C1 segment of cervical spinal cord (tissue), 14 donors: ENCODE measurements at places on chromosomes 12 and 14.

DNA sequence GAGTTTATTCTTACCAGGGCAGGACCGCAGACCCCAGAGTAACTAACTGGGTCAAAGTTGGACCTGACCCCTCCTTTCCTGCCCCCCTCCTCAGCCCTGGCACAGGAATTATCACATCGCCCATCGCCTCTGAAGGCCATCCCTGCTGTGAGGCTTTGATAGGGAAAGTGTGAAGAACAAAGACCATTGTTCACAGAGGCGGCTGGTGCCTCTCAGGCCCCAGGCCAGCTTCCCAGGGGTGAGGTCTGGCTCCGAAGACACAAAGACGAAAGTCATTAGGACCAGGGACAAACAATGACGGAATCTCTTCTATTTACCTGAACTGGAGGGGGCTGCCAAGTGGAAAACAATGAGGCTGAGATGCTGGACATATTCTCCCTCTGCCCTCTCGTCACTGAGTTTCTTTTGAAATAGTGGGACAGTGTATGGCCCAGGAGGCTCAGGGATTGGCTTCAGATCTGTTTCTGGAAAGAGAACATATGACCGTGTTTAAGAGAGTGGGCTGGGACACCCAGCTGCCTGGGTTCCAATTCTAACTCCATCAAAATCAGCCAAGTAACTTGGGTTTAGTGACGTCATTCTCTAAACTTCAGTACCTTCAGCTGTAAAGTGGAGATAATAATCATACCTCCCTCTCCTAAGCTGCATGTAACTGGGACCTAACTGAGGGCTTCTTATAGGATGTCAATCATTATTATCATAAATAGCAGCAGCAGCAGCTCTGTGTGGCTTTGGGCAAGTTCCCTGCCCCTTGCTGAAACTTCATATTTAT, 769.4 kb downstream of the MED13L start:
- peak; percentile 25 for DNase-seq

DNA sequence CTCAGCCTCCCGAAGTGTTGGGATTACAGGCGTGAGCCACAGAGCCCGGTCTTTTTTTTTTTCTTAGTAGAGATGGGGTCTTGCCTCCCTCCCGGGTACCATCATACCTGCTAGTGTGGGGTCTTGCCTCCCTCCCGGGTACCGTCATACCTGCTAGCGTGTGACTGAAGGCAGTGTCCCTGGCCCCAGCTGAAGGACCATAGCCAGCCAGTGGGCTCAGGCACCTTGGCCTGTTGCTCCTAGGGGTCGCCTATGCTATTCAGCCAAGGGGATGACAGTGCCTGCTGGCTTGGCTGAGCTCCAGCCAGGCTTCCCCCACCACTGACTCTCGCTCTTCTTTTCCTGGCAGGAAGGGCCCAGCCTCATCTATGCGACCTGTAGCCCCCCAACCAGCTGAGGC, 10.5 kb upstream of the BLTP3B start:
- no peak for DNase-seq

- no peak for DNase-seq
These were observed 7.4 kb downstream of the RFLNA start for GRCh38 chr12:124302241-124302806.

GRCh38 chr14:60647081-60647836, 2.0 kb downstream of the SIX1 start:
- DNase-seq = no peak

DNA sequence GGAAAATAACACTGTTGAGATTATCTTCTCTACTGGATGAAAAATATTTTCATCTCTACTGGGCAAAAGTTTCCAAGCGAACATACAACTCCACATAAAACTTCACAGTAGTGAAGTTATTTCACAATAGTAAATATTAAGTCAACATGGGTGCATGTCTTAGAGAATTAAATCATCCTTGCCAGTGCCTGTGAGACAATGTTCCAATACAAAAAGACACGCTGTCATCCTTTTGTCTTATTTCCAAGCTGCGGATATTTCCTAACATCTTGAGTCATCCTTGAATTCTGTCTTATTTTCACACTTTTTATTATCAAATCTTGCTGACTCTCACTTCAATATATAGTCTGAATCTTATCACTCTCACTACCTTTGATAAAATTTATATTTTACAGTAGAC, 142.9 kb upstream of the KITLG start:
- no peak for DNase-seq

DNA sequence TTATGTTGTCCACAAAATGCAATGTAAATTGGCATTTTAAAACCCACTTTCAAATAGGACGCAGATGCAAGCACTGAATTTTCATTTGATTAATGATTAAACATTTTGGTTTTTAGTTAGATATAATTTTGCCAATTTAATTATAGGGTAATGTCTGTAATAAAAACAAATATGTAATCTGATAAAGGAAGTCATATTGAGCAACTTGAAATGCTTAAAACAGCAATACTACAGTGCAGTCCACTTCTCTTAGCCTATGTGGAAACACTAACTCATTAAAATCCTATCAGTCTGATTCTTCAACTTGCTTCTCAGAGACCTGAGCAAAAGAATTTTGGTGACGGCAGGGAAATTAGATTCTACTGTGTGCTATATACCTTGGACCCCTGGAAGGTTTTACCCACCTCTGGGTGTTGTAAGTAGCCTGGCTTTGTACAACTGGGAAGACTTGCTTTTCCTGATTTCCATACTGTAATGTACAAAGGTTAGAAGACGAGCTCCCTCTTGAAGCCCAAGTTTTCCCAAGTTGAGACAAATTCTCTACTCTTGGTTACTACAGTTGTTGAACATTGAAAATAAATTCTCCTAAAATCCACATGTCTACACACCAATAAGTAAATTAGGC, 4.1 kb downstream of the TRHDE start:
- no peak for DNase-seq

DNA sequence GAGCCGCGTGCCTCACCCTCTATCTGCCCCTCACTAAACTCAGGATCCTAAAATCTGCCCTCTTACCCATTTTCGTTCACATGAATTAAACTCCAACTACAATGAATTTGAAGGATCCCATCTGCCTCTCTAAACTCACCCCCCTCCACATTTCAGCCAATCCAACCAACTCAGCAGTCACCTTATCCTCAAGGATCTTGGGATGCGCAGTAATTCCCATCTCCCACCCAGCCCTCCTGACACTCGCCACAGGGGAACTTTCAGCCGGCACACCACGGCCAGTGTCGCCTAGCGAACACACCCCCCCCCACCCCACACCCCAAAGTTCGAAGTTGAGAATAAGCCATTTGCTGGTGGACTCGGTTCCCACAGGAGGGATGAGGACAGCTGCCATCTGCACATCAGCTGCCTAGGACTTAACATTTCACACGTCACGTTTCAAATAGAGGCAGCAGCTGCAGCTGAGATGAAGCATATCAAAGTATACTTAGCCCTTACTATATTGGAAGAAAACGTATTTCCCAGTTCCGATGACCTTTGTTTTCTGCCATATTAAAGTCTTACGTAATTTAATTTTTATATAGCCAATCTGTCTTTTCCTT, 8.7 kb upstream of the SELPLG start:
- no peak for DNase-seq

DNA sequence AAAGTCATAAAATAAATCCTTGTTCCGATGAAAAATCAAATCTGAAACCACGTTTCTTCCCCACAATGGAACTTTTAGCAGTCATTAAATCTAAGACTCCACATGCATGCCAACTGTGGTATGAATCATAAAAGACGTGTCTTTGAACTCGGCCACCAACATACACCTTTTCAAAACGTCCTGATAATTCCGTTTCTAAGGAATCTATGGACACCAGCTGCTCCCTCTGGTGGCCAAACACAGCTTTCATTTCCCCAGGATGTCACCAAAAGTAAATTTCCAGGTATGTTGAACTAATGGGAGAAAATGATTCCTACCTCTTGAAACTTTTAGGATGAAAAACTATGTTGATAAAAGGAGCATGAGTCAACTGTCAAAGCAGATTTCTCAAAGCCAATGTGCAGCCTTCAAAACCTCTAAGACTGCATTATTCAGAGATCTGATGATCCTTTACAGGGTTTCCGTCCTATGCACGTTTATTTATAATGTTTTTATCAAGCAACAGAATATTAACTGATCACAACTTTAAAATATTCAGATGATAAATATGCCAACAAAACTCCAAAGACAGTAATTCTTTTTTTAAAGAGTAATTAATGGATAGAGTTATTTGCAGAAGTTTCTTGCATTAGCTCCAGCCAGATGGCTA, 96.2 kb downstream of the CIT start:
- DNase-seq = no peak

- DNase-seq = no peak
These were observed 1.6 kb downstream of the HRK start for GRCh38 chr12:116879509-116880212.

DNA sequence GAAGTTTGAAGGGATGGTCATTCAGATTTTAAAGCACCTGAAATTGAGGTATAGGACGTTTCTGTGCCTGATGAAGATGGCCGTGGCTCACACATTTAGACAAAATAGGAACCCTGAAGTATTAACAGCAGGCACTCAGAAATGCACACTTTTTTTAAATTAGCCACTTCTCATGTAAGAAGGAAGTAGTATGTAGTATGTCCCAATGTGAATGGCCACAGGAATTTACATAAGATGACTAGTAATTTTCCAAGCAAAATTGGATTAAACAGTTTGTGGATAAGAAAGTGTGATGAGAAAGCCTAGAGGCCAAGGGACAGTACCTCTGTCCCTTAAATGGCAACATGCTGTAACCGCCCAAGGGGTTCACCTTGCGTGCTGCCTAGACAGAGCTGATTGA, 1.8 kb upstream of the MIS18BP1 start:
- DNase-seq = no peak

- DNase-seq = no peak
These were observed 1.3 kb downstream of the ARID4A start for GRCh38 chr14:58299401-58300330.

GRCh38 chr12:52084491-52085231, 5.2 kb downstream of the SMIM41 start:
- DNase-seq = no peak

- DNase-seq = no peak
These were observed 467.8 kb downstream of the EGLN3 start for GRCh38 chr14:33483110-33483509.

DNA sequence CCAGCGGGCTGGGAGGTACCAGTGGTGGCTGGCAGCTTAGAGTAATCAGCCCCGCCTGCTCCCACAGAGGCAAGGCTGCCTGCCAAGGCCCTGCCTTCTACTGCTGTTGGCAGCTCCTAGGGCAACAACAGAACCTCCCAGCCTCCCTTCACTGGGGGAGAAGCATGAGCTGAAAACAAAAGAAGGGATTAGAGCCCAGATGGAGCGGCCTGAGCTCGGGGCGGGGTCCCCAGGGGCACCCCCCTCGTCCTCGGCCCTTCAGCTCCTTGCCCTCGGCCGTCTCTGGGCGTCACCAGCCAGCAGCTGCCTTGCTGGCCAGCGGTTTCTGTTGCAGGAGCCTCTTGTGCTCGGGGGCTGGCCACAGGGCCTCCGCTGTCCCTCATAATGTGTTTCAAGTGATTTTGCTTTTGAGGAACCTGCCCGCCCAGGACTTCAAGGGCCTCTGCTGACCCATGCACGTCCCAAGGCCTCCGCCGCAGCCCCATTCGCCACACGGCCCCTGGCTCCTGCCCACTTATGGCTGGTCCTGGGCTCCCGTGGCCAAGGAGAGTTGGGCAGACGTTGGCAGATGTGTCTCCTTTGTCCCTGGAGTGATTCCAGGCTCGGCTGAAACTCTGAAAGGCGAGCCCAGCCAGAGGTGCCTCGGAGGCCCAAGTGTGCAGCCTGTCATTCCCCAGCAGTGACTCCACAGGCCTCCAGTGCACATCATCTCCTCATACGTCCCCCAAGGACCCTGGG, 49.7 kb downstream of the PSMA6 start:
- DNase-seq = peak; percentile 73

DNA sequence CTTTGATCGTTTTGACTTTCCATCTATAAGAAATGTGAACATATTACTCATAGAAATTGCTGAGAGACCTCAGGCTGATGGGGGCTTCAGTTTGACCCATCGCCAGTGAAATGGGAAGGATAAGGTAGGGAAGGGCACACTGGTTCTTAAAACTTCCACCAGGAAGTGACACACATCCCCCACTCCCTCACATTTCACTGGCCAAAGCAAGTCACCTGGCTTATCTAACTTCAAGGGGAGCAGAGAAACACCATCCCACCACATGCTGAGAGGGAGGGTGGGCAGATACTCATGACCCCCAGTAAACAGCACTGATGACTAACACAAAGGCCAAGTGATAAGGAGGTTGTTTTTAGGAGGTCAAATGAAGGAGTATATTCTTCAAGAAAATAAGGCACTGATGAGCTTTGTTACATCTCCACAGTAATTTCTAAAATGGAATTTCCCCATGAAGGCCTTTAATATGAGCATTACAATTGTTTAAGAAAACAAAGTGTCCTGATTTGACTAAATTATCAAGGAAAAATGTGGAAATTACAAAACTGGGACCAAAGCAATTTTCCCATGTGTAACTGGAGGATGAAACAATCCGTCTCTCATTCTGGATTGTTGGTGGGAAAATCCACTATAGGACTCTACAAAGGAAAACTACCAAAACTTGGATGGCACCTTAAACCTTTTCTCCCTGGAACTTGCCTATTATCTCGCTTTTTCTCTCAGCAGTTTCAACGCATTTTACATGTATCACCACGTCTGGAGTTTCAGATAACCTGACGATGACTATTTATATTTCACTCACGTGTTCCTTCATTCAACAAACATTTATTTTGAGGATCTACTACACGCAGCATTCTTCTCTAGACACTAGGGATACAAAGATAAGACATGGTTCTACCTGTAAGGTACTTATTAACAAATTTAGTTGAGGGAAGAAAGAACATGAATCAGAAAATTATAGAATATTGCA, 91.8 kb upstream of the EEA1 start:
- no peak for DNase-seq

DNA sequence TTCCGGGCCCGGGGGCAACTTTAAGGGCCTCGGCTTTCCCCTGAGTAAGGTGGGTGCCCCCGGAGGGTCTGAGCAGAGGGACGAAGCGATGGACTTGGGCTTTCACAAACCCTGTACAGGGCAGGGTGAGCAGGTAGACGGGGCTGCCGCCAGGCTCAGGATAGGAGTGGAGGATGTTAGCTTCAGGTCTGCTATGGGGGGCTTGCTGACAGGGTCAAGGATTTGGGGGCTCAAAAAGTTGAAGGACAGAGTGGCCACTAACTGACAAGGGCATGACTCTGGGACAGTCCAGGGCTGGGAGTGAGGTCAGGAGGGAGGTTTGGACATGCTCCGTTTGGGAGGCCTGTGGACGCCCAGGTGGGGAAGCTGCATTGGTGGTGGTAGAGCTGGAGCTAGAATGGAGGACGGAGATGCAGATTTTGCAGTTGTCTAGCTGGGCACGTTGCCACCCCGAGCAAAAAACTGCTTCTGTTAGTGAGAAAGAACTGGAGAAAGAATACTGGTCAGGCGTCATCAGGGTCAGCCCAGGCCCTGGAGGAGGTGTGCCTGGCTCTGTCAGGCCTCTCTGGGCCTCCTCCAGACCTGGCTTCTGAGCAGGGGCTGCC, 113.3 kb downstream of the ADGRD1 start:
- no peak for DNase-seq
